CD4-positive, alpha-beta memory T cell (primary cell): ENCODE measurements at places on chromosomes 7 and 10. TPM values are rescaled to one million over a fixed set of nuclear protein-coding genes. Genes with fewer than 3 reads are reported as not detected.

DNA sequence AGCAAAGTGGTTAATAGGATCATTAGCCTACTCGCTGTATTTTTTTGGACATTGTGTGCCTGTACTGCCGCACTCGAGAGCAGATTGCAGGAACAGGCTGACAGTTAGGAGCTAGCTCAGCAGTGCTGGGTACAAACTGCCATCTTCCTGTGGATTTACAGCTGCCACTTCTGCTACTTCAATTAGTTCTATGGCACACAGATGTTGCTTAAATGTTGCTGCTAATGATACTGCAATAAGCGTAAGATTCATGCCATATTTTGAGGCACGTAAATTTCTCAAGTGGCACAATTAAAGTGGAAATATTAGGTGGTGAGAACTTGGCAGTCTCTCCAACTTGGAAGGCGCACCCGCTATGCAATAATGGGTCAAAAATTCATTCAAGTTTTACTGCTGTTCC, 171.9 kb downstream of the EBF3 start:
- no peak for DNase-seq

Gene SRGN
- 122 TPM for total RNA-seq

GRCh38 chr10:25018703-25019102, 2.3 kb downstream of the THNSL1 start:
- DNase-seq, result no peak

DNA sequence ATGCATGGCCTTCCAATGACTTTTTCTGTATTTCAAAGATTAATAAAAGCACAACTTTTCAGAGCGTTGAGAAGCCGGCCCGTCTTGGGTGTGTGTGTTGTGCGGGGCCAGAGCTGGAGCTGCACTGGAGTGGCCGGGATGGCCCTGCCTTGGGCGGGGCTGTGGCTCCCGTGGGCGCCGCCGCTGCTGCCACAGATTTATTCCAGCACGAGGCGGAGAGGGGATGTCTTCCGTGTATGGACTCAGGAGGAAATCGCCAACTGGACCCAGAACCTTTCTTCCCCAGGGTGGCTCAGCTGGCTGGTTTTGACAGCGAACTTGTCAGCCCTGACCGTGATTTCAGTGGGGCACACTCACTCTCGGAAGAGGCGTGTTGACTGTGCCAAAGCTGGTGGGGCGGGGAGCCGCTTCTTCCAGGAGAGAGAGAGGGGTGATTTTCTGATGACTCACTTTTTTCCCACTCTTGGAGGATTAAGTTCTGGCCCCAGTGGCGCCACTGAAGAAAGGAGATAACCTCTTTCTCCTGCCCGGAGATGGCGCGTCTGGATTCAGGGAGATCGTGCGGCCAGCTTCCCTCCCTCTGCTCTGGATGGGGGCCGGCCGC, 72.4 kb downstream of the DNAJB6 start:
- DNase-seq, result no peak

DNA sequence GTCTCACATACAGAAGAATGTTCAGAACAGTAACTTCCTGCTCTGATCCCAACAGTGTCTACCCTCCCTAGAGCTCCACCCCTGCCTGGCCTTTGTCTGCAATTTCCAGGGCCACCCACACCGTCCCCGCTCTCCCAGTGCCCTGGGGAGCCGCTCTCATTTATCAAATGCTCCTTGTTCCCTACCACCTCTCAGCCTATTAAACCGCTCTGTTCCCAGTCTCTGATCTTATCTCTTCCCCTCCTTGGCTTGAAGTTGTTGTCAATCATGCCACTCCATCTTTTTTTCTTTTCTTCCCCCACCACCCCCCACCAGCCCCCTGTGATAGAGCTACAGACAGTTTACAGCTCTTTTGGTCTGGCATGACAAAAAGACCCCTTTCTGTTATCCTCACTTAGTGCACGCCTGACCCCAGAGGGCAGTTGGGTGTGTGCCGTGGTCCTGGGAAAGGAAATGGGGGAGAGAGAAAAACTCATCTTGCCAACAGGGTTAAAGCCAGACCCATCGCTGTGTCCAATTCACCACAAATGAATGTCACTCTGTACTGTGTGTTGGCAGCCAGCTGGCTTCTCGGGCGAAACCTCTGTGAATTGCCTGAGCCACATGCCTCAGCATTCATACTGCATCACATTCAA, 28.8 kb upstream of the HECTD2 start:
- DNase-seq, result no peak

Gene SLC29A3
- total RNA-seq, result 9.1 TPM

GRCh38 chr7:158707610-158708009, 3.0 kb upstream of the NCAPG2 start:
- DNase-seq, result no peak

DNA sequence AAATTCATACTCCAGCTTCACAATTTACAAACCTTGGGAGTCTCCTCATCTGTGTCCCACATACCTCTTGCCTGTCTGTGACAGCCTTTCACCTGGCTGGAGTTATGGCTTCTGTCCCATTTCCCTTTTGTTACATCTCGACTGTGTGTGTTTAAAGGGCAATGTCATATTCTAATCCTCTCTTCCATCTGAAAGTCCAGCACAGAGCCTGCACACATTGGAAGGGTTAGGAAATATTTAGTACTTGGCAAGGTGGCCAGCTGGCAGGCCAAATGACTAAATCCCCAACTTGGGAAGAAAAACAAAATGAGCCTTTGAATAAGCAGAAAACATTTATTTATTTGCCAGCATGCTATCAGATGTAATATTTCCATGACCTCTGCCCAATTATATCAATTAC, 120.1 kb upstream of the STK17A start:
- no peak for DNase-seq

DNA sequence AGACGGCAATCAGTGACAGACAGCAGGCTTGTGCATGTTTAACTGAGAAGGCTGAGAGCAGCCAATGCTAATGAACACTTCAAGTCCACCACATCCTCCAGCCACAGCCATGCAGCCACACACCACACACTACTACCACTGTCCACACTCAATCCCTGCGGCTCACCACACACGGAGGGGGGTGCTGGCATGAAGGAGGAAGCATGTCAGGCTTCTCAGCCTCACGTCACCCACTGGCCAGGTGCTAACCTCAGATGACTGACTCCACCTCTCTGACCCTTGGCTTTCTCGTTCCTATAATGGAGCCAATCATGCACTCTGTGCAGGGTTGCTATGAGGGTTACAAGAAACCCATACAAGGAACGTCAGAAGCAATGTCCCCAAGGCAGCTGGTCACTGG, 165.4 kb upstream of the RNF32 start:
- no peak for DNase-seq

Gene UNCX
- not detected for total RNA-seq

Gene ANKRD7
- total RNA-seq, result not detected

Gene WNT8B
- total RNA-seq, result not detected

DNA sequence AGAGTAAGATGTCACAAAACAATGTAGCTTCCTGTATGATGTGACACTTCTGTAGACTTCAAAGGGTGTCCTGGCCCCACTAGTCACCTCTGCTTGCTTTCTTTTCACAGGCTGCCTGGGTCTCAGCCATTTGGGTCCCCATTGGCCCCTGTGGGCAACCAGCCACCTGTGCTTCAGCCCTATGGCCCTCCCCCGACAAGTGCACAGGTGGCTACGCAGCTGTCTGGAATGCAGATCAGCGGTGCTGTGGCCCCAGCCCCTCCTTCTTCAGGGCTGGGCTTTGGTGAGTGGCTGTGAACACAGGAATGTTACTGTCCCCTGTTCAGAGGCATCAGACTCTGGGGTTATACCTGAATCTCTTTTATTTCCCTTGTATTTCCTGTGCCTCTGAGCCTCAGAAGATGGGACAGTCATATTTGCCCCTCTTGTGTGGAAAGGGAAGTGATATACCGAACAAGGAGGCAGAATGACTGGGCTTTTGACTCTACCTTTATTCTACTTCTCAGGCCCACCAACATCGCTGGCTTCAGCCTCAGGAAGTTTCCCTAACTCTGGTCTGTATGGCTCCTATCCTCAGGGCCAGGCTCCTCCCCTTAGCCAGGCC, 15.4 kb downstream of the SEC24C start:
- DNase-seq, result peak; percentile 71

DNA sequence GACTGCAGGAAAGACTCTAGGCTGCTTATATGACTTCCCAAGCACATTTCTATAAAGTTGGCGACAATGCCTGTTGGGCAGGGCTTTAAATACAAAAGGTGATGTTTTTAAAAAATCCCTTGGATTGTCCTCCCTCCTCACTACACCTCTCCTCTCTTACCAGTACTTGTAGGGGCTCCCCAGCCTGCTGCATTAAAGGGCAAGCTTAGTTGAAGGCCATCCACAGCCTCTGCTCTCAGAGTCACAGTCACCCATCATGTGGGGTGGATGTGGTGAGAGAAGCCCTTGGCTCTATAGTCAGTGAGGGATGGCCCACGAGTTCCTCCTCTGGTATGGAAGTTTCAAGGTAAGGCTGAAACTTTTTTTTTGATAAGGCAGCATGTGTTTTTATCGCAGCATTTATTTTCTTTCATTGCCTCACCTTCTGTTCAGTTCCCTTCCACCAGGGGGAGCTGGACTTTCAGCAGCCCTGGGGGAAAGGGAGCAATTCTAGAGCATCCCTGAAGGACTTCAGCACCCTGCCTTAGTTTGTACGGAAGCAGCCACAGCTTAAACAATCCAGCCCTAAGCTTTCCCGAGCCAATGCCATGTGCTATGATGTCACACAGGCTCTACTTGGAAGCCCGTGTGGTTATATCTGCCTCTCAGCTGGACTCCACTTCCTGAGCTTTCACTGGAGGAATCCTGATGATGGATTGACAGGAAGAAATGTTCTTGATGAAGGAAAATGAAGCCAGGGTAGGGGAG, 131.9 kb downstream of the CALCR start:
- peak; percentile 7 for DNase-seq

GRCh38 chr7:74617180-74617744, 40.3 kb upstream of the GTF2I start:
- DNase-seq, result no peak

- no peak for DNase-seq
These were observed 32.6 kb upstream of the ORC5 start for GRCh38 chr7:104240401-104240800.

GRCh38 chr10:70551466-70551865, 51.1 kb downstream of the PRF1 start:
- DNase-seq, result no peak
